ENCODE measurements at places on chromosomes 7 and 10.

DNA sequence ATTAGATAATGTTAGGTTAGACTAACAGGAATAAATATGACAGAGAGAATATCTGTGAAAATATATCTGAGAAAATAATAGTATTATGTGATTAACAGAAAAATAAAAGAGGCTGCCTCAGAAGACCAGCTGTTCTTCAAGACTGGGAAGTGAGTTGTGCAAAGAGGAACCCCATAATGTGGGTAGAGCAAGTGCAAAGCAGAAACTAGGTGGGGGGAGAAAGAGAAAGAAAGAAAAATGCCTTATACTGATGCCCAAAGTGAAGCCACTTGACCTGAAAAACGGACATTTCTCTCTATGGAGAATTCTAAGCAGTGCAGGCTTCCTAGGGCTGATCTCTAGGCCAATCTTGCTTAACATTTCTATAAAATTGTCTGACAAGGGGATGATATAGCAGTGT lies 3.8 kb downstream of the NEBL start:
- DNase-seq, result no peak

DNA sequence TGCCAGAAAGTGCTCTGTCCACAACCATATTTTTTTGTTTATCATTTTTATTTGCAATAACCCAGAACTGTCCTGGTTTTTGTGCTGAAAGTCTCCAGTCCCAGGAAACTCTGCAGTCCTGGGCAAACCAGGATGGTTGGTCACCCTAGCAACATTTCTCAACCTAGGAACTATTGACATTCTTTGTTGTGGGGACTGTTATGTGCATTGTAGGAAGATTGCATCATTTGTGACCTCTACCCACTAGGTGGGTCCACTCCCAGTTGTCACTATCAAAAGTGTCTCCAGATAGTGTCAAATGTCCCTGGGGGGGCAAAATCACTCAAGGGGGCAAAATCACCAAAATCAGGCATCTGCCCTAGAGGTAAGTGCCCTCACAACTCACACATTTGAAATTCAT lies 14.0 kb upstream of the SRI start:
- DNase-seq, result no peak

GRCh38 chr7:92949748-92950147 lies 113.4 kb upstream of the CDK6 start:
- no peak for DNase-seq

GRCh38 chr7:131581241-131582051 lies 25.0 kb upstream of the PODXL start:
- DNase-seq, result no peak

- DNase-seq, result no peak
These were observed 67.5 kb upstream of the MEOX2 start for GRCh38 chr7:15753887-15754579.
